ENCODE measurements at places on chromosomes 1 and 21.

GRCh38 chr1:206467915-206468314, 2.4 kb upstream of the IKBKE start:
- no peak for DNase-seq

- peak; percentile 90 for DNase-seq
Measured at GRCh38 chr1:26094677-26095383, 16.8 kb upstream of the PDIK1L start.

DNA sequence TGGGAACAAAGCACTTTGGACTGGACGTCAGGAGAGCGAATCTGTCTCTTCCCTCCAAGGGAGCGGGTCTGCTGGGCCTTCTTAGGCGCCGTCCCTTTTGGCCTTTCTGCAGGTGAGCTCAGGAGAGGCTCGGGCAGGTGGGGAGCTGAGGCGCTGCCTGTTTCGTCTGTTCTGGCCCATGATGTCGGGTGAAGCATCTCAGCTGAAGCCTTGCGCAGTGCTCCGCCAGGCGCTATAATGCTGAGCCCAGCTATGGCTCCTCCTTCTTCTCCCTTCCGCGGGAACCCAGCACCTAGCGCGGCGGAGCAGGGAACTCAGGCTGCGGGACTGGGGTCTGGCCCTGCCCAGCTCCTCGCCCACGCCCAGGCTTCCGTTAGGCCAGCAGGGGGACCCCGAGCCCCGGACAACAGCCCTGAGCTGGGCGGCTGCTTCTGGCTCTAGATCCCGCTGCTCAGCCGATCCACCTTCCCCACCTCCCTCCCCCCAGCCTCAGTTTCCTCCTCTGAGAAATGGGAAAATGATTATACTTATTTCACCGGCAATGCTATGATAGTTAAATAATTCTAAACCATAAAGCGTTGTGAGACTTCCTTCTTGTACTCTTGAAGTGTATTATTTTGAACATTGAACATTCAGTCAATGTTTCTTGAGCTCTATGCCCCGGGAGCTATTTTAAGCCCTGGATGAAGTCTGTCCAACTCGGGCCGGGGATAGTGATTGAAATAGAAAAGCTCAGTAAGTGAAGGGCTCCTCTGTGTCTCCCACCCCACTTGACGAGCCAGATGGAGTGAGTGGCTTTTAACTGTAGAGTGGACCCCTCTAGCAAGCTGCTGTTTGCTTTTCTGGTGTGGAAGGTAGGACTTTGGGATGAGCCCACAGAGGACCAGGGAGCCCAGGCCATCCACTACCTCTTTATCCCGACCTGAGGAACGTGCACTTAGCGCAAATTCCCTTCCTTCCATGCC, 9.6 kb upstream of the ADORA1 start:
- peak; percentile 70 for DNase-seq

DNA sequence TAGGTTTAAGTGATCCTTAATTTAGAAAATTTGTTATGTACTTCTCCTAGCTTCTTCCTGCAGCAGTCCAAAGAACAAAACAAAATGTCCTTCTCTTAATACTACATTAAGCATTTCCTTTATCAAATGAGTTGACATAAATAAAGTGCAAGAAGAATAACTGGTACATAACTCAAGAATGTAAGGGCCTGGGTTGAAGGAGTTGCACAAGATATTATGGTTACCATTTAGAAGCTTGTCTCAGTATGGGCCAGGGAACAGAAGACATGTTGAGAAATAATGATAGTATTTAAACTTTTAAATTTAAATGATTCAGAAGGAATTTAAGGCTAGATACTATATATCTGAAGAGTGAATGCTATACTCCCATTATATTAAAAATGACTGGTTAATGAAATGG, 23.5 kb downstream of the SUCO start:
- DNase-seq: no peak

DNA sequence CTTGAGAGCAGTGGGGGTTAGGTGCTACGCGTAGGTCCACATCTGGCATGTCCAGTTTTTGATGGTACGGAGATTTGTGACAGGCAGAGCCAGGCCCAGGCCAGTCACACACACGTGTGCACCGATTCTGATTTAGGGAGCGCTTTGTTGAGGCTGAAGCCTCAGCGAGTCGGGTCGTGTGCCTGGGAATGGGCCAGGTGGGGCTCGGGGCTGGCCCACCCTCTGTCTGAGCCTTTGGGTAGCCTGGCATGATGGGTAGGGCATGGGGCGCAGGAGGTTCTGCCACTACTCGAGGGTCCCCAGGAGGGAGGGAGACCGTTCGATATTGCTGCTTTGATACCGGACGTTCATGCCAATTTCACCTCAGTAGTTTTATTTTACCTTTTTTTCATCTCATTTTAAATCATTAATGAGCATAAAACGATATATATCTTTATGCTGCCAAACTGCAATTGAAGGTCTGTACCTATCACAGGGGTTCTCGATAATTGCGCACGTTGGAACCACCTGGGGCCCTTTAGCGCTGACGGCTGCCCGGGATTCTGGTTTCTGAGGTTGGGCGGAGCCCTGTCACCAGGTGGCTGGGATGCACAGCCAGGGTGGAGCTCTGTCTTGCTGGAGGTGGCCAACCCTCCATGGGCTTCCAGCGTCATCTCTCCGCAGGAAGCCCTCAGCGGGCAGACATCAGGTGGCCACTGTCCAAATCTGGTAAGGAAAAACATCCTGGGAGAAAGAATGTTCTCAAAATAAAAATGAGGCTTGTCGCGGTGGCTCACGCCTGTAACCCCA, 71.9 kb downstream of the SCCPDH start:
- no peak for DNase-seq

DNA sequence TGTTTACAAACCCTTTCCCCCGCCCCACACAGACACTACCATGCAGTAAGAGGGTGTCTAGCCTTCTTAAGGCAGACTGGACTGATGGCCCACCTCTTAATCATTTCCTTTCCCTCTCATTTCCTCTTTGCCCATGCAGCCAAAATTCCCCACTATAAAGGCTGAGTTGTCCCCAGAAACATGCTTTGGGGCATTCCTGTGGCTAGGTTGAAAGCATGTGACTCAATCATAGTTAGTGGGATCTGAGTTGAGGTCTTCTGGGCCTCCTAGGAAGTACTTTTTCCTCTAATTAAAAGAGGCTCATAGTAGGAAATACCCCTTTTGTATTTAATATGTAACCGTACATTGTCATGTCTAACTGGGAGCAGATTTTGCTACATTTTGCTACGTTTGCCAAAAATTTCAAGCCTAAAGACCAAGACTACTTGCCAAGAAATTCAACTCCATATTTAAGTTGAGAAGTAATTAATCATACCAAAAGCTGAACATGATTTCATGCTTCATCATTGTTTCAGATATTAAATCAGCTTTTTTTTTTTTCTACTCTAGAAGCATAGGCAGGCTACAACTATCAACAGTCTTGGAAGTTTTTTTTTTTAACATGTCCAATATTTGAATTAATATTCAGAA, 174.7 kb downstream of the ADGRL4 start:
- DNase-seq: peak; percentile 60

- no peak for DNase-seq
Measured at GRCh38 chr1:112710586-112710985, 3.7 kb upstream of the RHOC start.

DNA sequence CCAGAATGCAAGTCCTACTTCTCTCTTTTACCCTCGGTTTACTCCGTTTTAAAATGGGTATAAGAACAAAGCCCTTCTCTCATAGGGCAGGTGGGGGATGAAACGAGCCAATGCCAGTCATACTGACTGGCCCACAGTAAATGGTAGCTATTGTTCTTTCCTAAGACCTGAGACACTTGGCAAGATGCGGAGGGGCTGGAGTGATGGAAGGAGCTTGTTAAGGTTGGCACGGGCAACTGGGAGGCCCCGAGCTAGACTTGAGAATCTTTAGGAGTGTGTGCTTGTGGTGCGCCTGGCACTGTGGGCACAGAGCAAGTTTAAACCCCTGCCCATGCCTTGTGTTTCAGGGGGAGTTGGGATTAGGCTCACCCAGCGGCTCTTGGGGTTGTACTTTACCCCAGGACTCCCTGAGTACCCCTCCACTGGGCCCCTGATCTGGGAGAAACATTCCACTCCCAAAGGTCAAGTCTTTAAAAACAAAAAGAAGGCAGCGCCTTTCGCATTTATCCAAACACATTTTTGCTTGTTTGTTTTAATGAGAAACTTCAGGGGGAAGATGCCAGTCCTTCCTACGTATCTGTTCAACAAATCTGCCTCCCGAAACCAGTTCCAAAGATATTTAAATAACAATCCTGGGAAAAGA, 240.6 kb upstream of the TMEM51 start:
- peak; percentile 64 for DNase-seq

- DNase-seq: no peak
Measured at GRCh38 chr1:230865062-230865817, 3.1 kb downstream of the C1orf198 start.

DNA sequence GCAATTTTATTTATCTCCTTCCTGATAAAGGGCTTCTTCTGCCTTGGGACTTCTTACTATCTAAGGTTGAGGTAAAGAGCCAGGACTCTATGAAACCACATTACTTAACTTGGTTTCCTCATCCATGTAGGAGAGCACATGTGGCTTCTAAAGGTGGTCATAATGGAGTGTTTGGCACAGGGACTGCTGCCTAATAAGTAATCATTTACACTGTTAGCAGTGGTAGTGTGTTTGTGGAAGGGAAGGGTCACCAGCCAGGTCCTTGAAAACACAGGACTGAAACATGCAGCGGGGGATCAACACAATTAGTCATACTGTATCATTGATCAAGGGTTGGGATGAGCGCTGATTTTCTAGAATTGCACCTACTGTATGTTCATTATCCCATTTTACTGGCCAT, 59.6 kb downstream of the UCK2 start:
- DNase-seq: no peak

GRCh38 chr1:116923421-116923820, 13.7 kb downstream of the PTGFRN start:
- no peak for DNase-seq

GRCh38 chr1:2151252-2151651, 43.3 kb downstream of the FAAP20 start:
- DNase-seq: no peak

DNA sequence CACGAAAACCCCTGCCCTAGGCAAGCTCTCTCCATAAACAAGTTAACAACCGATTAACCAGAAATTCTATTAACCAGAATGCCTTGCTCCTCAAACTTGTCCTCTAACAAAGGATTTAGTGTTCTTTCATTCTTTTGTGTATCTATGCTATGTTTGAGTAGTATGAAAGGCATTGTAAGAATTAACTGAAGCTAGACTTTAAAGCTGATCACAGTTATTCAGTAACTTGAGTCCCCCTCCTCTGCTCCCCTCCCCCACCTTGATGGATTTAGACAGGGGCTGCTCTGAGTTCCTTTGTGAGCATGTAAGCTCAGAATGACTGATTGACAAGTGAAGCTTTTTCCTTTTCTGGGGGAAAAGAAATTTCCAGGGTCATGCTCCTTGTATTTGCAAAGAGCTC, 257.6 kb downstream of the TTLL7 start:
- DNase-seq: peak; percentile 21

DNA sequence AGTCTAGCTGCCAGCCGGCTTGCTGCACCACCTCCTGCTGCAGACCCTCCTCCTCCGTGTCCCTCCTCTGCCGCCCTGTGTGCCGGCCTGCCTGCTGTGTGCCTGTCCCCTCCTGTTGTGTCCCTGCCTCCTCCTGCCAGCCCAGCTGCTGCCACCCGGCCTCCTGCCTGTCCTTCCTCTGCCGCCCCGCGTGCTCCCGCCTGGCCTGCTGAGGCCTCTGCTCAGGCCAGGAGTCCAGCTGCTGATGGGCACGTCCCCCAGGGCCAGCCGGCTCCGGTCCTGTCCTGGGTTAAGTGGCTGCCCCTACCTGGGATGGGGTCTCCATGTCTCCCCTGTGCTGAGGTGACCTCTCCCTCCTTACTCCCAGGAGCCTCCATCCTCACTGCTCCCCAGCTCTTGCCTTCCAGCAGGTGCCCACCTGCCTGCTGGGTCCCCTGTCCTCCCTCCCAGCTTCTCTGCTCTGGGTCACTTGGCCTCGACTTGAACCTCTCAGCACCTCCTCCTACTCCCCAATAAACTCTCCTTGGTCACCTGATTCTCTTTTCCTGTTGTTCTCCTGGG, 870 bp downstream of the KRTAP10-8 start:
- no peak for DNase-seq

- DNase-seq: no peak
Measured at GRCh38 chr1:15122331-15122730, 31.2 kb upstream of the TMEM51 start.

DNA sequence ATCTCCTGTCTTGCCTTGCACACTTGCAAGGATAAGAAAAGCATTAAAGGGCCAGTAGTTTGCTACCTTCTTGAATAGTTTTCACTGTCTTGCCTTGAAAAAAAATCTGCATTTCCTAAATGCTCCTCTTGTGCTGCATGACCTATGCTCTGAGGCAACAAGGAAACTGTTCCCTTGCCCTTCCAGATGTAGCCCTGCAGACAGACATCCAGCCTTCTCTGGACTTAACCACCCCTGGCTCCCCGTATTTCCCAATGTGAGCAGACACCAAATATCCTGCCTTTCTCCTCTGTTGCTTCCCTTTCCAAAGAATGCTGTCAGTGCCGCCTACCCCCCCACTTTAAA, 177.6 kb downstream of the GABPA start:
- DNase-seq: peak; percentile 81

GRCh38 chr1:6438047-6438525, 13.5 kb downstream of the ESPN start:
- DNase-seq: peak; percentile 71

GRCh38 chr1:23727362-23727811, 15.9 kb upstream of the ELOA start:
- no peak for DNase-seq

DNA sequence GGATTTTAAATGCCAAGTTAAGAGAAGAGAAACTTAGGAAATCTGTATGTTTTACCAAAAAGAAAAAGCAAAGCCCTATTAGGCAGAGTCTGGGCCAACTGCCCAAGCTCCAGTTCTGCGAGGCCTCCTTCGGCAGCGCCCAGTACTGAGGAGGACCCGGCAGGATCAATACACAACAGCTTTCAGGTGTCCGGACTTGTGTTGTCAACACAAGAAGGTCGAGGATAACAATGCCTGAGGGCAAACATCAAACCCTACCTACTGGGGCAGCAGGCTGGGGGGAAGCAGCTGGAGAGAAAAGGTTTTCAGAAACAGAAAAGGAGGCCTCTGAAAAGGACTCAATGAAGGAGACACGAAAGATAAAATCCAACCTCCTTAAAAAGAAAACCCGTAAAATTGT, 98.1 kb upstream of the GJB5 start:
- DNase-seq: no peak

DNA sequence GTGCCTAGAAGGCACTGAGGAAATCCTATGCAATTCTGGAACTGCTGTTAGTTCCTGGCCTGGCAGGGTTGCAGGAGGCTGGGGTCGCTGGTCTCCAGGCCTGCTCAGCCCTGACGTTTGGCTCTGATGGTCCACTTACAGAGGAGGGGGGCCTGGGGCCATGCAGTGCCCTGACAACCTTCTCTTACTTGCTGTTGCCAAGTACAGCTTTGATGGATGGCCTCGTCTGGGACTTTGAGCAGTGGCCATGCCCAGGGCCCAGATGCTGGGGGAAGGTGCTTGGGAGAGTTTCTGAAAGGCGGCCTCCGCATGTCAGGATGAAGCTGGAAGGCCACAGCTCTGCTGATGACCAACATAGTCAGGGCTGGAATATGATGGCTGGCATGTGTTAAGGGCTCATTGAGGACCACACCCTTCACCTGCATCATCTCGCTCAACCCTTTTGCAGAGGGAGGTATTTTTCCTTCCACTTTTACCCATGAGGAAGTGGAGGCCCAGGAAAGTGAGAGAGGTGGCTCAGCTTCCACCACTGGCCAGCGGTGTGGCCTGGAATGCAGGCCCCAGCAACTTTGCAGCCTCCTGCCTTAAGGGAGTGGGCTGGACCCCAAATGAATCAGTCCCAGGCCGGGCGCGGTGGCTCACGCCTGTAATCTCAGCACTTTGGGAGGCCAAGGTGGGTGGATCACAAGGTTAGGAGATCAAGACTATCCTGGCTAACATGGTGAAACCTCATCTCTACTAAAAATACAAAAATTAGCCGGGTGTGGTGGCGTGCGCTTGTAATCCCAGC, 34.7 kb upstream of the LRRC3 start:
- no peak for DNase-seq

All from SK-MEL-5 (cell line).